ENCODE measurements at places on chromosomes 11 and 22. TPM values are rescaled to one million over a fixed set of nuclear protein-coding genes. Genes with fewer than 3 reads are reported as not detected.

DNA sequence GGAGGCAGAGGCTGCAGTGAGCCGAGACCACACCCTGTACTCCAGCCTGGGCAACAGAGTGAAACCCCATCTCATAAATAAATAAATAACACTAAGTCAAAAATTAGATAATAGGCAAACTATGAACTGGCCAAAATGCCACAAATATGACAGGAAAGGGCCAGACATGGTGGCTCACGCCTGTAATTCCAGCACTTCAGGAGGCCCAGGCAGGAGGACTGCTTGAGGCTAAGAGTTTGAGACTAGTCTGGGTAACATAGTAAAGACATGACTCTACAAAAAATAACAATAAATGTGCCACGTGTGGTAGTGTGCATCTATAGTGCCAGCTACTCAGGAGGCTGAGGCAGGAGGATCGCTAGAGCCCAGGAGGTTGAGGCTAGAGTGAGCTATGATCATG, 19.9 kb downstream of the SEC14L6 start:
- no peak overlapping the region for H3K4me3 ChIP-seq
- H3K4me1 ChIP-seq, result no peaks in the 10 kb centered on the region
- no peaks in the 10 kb centered on the region for H3K36me3 ChIP-seq
- peaks cover 4% of the 10 kb centered on the region for H3K27me3 ChIP-seq

GRCh38 chr11:80929031-80929805, 1488.4 kb upstream of the TENM4 start:
- H3K27me3 ChIP-seq, result no peaks in the 10 kb centered on the region
- DNase-seq, result no peak
- H3K27ac ChIP-seq, result no peak overlapping the region
- no peaks in the 10 kb centered on the region for H3K36me3 ChIP-seq
- no peaks in the 10 kb centered on the region for H3K4me1 ChIP-seq

The SLC37A2 gene
- total RNA-seq, result 0.74 TPM

The VWA5A gene
- total RNA-seq, result 2.6 TPM

DNA sequence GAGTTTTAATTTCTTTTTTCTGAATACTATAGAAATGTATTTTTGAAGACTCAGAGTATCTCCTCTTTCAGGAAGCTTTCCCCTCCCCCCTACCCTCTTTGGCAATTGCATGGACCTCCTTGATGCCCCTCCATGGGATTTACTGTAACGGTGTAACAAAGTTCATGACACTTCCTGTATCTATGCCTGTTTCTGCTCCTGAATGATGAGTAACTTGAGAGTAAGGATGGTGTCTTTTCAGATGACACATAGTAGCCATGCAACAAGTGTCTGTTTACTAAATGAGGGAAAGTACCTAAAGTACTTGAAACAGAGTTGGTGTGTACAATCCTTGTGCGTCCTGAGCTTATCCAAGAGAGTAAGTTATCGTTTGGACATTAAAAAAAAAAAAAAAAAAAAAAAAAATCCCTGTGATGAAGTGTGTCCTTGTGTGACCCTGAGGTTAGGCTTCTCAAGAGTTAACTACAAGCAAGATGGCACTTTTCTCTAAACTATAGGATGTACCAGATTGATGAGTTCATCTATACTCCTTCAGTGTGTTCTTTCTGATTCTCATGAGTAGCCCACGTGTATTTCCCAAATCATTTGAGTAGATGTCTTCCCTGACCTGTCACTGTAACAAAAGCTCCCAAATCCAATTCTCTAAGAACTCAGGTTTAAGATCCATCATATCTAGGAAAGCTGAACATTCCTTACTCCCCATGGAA, 7.4 kb downstream of the ETS1 start:
- peaks cover 3% of the 10 kb centered on the region for H3K36me3 ChIP-seq
- no peak for DNase-seq
- H3K27me3 ChIP-seq, result no peaks in the 10 kb centered on the region
- H3K27ac ChIP-seq, result no peak overlapping the region
- H3K4me1 ChIP-seq, result peaks cover 4% of the 10 kb centered on the region

- no peaks in the 10 kb centered on the region for H3K4me1 ChIP-seq
- H3K27ac ChIP-seq, result no peak overlapping the region
- no peak for DNase-seq
- no peaks in the 10 kb centered on the region for H3K36me3 ChIP-seq
These were observed 261.6 kb upstream of the SORL1-AS1 start for GRCh38 chr11:121714351-121714750.

DNA sequence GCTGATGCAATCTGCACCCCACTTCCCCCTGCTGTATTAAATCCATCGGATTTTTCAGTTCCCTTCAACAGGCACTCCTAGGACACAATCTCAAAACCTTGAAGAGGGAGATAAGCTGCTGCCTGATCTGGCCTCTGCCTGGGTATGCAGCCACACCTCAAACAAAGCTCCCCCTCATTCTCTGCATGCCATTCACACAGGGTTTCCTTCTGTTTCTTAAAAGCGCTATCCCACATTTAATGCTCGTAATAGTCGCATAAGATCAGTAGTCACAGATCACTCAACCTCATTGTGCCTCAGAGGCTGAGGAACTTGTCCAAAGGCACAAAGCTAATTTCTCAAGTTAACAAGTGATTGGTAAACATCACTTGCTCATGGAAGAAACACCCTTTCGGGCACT, 34.0 kb downstream of the UQCR10 start:
- H3K27me3 ChIP-seq, result peaks cover 2% of the 10 kb centered on the region
- no peak for DNase-seq
- H3K4me3 ChIP-seq, result no peak overlapping the region
- peaks cover 10% of the 10 kb centered on the region for H3K36me3 ChIP-seq
- peaks cover 11% of the 10 kb centered on the region for H3K4me1 ChIP-seq
- no peak overlapping the region for H3K27ac ChIP-seq

DNA sequence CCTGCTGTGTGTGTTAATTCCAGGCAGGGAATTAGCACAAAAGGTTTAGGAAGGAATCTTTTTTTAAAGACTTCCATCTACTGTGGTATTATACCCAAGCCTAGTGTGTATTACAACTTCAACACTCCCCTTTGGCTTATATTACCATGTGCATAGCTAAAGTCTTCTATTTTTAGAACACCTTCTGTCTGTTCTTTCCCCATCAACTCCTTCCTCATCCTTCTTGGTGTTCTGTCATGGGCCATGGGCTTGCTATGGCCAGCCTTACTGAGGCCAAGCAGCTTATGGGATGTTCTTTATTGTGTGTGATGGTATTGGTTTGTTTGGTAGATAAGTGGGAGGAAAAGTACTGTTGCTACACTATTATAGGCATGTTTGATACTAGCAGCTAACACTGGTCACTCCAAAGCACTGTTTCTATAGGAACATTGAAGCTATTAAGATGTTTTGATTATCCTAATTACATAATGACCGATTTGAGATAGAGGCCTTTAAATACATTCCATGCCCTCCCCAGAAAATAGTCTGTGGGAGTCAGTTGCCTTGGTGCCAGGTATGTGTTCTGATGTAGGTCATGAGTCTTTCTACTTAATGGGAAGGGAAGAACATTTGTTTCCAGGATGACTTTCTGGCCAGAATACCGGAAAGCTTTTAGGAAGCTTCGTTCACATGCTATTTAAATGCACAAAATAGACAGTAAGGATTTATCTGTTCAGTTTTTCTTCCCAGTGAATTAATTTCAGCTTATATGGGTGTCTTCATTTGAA, 16.5 kb downstream of the MCAM start:
- no peaks in the 10 kb centered on the region for H3K4me1 ChIP-seq
- DNase-seq, result no peak
- H3K36me3 ChIP-seq, result no peaks in the 10 kb centered on the region
- no peak overlapping the region for H3K27ac ChIP-seq
- no peaks in the 10 kb centered on the region for H3K27me3 ChIP-seq
- no peak overlapping the region for H3K4me3 ChIP-seq

- H3K27me3 ChIP-seq, result peaks cover 3% of the 10 kb centered on the region
- H3K4me1 ChIP-seq, result peaks cover 1% of the 10 kb centered on the region
- peak overlapping the region; percentile 99 for H3K4me3 ChIP-seq
- H3K36me3 ChIP-seq, result no peaks in the 10 kb centered on the region
- no peak for DNase-seq
These were observed 824 bp downstream of the THAP7 start for GRCh38 chr22:21000987-21001600.

The PRAME gene
- total RNA-seq, result 1.9 TPM

The KDELR3 gene
- not detected for total RNA-seq

DNA sequence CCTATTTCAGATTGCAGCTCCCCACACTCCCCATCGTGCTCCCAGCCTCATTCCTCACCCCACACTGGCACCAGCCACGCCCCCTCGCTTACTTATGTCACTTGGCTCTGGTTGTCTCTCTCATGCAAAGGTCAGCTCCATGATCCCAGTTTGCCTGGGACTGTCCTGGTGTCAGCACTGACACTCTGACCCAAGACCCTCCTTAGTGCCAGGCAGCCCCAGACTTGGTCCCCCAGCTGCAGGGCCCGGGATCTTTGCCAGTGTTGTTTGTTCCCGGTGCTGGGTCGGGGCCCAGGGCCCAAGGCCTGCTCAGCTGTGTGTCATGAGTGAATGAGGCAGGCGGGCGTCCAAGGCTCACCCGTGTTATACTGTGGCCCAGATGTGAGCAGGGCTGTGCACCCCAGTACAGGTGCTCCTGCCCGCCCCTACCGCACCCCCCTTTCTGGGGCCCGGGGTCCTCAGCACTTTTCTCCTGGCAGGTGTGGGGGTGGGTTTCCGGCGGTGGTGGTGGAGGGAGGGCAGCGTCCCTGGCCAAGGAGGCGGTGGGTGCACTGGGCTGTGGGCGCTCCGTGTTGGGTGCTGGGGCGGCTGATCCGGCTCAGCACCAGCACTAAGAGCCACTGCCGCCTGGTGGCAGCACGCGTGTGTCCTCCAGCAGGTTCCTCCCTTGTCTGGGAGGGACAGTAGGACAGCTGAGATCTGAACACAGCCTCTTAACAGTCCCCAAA, 19.5 kb downstream of the IL17REL start:
- no peaks in the 10 kb centered on the region for H3K4me1 ChIP-seq
- H3K27me3 ChIP-seq, result peaks cover 3% of the 10 kb centered on the region
- peaks cover 11% of the 10 kb centered on the region for H3K36me3 ChIP-seq
- DNase-seq, result no peak

The DLG2 gene
- 2.9 TPM for total RNA-seq

The APOC3 gene
- total RNA-seq, result not detected

GRCh38 chr22:31040542-31041398, 40.3 kb upstream of the SMTN start:
- peaks cover under 1% of the 10 kb centered on the region for H3K27me3 ChIP-seq
- H3K4me3 ChIP-seq, result no peak overlapping the region
- no peak for DNase-seq
- H3K36me3 ChIP-seq, result peaks cover 4% of the 10 kb centered on the region

The NXPE4 gene
- total RNA-seq, result not detected

The TAGLN gene
- total RNA-seq, result 6.1 TPM

The FGF19 gene
- 5.1 TPM for total RNA-seq

- no peak for DNase-seq
- H3K4me1 ChIP-seq, result no peaks in the 10 kb centered on the region
- H3K27ac ChIP-seq, result no peak overlapping the region
- no peak overlapping the region for H3K4me3 ChIP-seq
These were observed 104.9 kb downstream of the VPREB1 start for GRCh38 chr22:22349455-22349836.

DNA sequence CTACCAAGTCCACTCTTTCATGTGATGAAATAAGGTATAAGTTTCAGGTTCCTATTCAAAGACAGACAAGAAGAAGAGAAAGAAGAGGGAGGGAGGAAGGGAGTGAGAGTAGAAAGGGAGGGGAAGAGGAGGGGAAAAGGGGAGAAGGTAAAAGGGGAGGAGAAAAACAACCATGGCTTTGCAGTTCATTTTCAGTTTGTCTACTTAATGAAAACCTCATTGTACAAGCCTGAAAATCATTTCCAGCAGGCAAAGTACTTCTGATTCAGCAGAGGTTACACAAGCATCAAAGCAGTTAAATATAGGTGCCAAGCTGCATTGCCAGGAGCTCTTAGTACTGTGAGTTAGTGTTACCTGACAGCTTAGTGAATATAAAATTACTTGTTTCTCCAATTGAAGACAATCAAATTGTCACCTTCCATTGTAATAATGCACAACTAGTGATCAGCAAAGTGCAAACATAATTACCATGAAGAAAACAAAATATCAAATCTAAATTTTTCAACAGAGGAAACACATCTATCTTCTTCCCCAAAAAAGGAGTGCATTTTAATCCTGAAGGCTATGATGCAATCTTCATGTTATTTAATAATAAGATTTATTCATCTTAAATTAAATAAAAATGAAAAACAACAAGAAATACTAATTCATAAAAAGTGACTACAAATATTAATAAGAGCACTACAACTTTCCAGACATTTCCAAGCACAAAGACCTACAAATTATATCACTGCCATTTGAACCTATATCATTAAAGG, 8.2 kb downstream of the SOX6 start:
- H3K4me3 ChIP-seq, result no peak overlapping the region
- H3K27me3 ChIP-seq, result no peaks in the 10 kb centered on the region
- DNase-seq, result no peak

GRCh38 chr11:18791969-18792628, 501 bp upstream of the PTPN5 start:
- H3K27ac ChIP-seq, result no peak overlapping the region
- no peak for DNase-seq
- peaks cover 9% of the 10 kb centered on the region for H3K27me3 ChIP-seq
- H3K4me3 ChIP-seq, result peak overlapping the region; percentile 85
- H3K4me1 ChIP-seq, result no peaks in the 10 kb centered on the region

GRCh38 chr11:115017529-115017928, 339.2 kb downstream of the NXPE2 start:
- H3K4me3 ChIP-seq, result no peak overlapping the region
- no peaks in the 10 kb centered on the region for H3K4me1 ChIP-seq
- H3K27me3 ChIP-seq, result peaks cover 2% of the 10 kb centered on the region
- H3K36me3 ChIP-seq, result peaks cover 24% of the 10 kb centered on the region

DNA sequence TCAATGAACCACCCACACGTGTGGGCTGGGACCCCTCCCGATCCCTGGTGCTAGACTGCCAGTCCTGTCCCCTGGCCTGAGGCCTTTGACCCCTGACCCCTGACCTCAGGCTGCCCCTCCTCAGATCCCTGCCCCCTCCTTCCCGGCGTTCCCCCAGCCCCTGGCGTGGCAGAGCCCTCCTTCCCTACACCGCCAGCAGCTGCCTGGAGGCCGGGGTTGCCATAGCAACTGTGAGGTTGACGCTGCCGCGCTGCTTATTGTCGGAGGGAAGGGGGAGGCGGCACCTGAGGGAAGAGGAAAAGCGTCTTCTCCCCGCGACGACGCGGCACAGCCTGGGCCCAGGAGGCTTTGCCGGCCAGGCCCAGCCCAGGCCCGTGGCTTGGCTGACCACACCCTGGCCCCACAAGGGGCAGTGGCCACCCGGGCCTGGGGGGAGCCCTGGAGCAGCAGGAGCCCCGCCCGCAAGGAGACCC, 32.6 kb downstream of the SHANK3 start:
- H3K36me3 ChIP-seq, result no peaks in the 10 kb centered on the region
- H3K4me3 ChIP-seq, result no peak overlapping the region
- no peak overlapping the region for H3K27ac ChIP-seq
- peak; percentile 90 for DNase-seq
- peaks cover 13% of the 10 kb centered on the region for H3K4me1 ChIP-seq

Measured in glutamatergic neuron (in vitro differentiated cells).